A549 (cell line): ENCODE measurements at places on chromosomes 7 and 10.

GRCh38 chr7:139916717-139917395, 87.8 kb downstream of the TBXAS1 start:
- no peak for DNase-seq

GRCh38 chr10:114470956-114471905, 66.9 kb upstream of the AFAP1L2 start:
- peak; percentile 73 for DNase-seq

GRCh38 chr7:87154166-87154565, 1.9 kb downstream of the DMTF1 start:
- DNase-seq: no peak

GRCh38 chr7:38903057-38903456, 5.9 kb downstream of the VPS41 start:
- no peak for DNase-seq

DNA sequence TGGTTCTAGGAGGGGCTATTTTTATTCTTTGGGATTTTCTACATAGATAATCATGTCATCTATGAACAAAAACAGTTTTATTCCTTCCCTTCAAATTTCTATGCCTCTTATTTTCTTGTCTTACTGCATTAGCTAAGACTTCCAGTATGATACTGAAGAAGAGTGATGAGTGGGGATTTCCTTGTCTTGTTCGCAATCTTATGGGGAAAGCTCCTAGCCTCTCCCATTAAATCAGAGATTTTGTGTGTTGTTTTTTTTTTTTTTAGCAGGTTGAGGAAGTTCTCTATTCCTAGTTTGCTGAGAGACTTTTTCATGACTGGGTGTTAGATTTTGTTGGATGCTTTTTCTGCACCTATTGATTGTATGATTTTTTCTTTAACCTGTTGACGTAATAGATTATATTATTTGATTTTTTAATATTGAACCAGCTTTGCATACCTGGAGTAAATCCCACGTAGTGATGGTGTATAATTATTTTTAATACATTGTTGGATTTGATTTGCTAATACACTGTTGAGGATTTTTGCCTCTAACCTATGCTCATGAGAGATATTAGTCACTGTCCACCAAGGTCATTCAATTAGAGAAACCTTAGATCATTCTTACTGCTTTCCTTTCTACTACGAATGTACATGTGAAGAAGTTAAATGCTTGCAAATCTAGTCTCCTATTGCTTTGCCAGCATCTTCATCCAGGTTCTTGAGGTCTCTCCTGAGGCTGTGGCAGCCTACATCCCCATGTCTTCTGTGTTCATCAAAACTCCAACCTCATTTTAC, 6.5 kb downstream of the ATP5F1C start:
- no peak for DNase-seq

- DNase-seq: no peak
Measured at GRCh38 chr7:142760071-142760642, 10.6 kb upstream of the PRSS2 start.

DNA sequence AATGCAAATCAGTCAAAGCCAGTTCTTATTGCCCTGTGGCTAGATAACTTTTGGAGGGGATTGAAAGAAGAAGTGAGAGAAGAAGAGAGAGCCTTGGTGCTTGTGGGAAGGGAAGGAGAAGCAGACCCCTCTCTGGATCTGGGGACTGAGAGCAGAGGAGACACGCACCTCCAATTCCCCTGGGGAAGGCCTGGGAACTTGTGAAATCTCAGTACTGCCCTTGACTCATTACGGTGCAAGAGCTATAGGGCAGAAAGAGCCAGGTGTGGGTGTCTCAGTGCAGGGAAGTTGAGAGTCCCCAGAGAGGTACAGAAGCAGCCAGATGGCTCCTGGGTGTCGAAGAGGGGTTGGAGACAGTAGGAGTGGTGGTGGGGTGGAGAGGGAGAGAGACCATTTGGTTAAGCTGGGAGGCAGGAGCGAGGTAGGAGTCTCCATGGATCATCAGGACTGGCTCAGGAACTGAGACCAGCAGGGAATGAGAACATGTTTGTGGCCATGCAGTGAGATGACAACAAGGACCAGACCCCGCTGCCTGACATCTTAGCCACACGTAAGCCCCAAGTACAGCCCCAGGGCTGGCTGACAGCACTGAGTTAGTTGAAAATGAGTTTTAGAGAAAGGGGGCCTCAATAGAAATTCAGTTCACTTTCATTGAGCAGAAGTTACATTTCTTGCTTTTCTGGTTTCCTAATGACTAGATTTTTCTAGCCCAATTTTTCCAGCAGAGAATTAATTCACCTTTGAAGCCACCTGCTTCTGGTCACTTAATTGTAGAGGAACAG, 238.2 kb downstream of the BUB3 start:
- DNase-seq: no peak

- DNase-seq: peak; percentile 100
Measured at GRCh38 chr7:101882595-101883564, 65.5 kb downstream of the CUX1 start.

GRCh38 chr10:122361046-122361445, 13.5 kb upstream of the PLEKHA1 start:
- DNase-seq: no peak

DNA sequence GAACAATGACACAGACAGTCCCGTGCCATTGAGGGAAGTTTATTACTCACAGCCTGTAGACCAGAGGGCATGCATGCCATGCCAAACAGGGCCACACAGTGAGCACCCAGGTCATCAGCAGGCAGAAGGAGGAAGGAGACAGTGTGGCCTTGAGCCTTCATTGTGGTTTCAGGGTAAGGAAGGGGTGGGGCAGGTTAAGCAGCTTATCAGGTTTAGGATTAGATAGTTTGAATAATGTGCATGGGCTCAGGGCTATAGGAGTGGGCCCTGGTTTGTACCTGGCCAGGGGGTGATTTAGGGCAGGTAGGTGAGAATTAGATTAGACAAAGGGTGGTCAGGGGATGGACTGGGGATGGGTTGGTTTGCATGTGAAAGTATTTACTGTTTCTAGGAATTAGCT, 67.9 kb downstream of the ADCY1 start:
- no peak for DNase-seq

- DNase-seq: no peak
Measured at GRCh38 chr7:46719616-46720015, 798.5 kb upstream of the IGFBP3 start.

DNA sequence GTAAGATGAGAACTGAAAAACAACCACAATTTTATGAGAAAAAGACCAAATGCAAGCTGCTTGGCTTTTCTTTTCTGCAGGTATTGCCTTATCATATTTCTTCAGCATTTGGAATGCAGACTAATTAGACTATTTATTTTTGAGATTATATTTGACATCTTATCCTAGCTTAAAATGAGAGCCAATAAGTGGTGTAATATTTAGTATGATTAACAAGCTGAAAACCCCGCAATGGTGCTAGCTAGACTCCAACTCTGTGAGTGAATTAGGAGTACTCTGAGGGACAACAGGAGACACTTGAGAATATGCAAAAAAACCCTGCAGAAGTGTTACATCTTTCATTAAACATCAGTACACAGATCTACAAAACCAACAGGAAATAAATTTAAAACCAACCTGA, 180.3 kb upstream of the MEOX2 start:
- no peak for DNase-seq

GRCh38 chr10:100655326-100655759, 90.0 kb upstream of the PAX2 start:
- no peak for DNase-seq

- DNase-seq: no peak
Measured at GRCh38 chr7:101201695-101202602, 1.1 kb upstream of the MOGAT3 start.

GRCh38 chr10:116053910-116054309, 219.1 kb downstream of the GFRA1 start:
- no peak for DNase-seq

DNA sequence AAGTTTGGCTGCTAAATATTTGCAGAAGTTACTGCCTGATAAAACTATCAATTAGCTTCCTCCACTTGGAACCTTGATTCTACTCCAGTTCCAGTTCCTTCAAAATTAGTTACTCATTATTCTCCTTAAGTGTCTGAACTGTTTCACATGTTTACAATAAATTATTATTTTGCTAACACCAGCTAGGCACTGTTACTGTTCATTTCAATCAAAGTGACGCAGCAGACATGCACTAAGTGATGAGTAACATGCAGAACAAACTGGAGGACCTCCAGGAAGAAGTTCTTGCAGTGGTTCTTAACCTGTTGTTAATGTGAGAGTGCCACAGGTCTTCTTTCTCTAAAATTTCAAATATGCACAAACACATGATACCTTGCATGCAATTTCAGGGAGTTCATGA, 491.8 kb upstream of the SEMA3A start:
- no peak for DNase-seq

DNA sequence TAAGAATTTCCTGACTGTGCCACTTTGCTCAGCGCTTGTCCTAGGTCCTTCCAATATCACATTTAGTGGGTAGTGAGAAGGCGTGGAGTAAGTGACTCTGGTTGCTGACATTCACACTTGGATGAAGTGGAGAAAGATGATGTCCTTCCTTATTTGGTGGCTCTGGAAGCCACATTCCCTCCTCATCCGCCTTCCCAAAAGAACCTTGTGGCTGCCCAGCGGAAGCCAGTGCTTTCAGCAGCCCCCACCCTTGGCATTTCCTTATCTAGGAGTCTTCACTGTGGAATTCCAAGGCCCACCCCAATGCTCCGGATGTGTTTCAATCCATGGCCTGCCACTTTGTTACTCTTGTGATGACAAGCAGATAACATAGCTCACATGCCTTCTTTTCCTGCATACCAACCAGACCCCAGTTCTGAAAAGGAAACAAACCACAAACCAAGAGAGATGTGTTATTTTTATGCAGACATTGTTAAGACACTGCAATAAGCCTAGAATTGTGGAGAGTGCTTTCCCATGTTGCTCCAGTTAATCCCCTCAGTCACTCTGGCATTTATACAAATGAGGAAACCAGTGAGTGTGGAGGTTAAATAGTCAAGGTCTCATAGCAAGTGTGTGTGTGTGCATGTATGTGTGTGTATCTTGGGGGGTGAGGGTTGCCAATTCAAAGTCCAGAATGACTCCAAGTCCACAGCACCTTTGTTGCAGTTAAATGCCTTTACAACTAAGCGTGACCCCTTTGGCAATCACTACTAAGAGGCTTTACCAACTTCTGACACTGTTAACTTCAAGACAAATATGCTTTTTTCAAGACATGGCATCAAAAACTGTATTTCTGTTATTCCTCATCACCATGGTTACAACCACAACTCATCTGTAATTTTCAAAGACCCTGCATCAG, 10.3 kb upstream of the ANKRD1 start:
- DNase-seq: peak; percentile 54

DNA sequence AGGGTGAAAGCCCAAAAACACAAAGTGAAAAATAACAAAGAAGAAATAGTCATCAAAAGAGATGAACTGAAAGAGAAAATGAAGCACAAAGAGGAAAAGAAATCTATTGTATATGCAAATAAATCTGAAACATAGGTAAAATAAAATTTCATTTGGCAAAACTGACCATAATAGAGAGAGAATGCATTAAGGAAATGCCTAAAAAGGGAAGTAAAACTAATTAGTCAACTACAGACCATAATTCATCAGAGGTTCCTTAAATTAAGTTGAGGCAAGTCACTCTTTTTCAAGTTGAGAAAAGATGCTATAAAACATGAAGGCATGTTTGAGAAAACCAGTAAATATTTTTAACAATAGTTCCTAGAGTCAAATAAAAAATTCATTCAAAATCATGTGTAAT, 233.3 kb downstream of the LRRN3 start:
- DNase-seq: no peak

GRCh38 chr10:111297351-111297848, 220.6 kb downstream of the ADRA2A start:
- DNase-seq: no peak

DNA sequence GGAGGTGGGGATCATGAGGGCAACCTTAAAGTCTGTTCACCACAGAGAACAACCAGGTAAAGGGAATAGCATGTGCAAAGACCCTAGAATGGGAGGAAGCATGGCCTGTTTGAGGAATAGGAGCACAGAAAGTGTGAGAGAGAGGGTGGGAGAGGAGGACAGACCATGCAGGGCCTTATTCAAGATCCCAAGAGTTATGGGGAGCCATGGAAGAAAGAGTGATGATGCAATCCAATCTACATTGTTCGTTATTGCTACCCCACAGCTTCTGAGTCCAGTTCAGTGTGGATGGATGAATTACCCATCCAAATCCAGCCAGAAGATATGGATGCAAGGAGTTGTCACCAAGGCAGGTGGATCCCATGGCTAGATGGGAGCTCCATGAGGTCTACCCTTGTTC, 7.8 kb upstream of the EIF4EBP2 start:
- no peak for DNase-seq

GRCh38 chr10:2509081-2509531, 558.2 kb upstream of the PFKP start:
- DNase-seq: no peak

DNA sequence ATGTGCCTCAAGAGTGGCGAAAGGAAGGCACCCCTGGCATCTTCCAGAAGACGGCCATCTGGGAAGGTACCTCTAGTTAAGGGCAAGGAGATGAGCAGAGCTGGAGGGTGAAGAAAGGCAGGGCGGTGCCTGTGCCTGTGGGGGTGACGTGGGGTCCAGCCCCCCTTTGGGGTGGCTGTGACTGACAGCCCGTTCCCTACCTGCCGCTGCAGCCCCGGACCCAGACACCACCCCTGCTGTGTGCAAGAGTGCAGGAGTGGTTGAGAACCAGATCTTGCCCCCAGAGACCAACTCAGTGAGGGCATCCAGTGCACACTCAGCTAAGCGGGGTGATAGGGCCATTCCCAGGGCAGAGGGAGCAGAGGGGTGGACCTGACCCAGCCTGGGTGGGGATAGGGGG, 4.3 kb upstream of the MUC17 start:
- no peak for DNase-seq

DNA sequence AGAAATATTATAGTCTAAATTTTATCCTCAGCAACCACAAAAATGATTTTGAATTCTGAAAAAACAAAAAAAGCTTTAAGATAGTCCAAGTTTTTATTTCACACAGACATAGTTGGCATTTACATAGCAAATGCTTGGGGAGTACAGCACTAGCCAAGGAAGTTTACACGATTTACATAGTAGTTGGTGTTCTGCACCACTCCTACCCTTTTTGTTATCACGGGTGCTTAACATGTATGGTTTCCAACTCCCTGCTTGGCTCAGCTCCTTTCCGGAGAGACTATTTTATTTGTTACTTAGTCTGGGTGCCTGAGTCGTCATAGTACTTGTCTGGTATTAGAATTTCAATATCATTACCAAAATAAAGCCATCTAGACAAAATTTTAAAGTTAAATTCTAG, 8.8 kb upstream of the GHRHR start:
- DNase-seq: no peak

GRCh38 chr10:129899276-129900130, 64.6 kb downstream of the EBF3 start:
- DNase-seq: no peak

DNA sequence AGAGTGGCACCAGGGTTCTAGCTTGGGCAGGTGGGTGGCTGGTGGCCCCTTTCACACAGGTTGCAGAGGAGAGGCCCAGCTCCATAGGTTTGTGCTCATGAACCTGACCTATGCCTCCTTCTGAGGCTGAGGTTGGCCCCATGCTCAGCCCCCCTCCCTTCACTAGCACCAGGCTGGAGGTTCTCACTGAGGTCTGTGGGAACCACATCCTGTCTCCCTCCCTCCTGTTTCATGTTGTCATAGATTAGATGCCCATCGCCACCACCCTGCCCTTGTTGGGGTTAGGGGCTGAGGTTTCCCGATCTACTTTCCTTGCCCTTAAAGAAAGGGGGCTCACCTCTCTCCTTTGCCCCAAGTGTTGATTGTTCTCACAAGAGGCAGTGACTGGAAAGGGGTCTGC, 14.7 kb downstream of the NEUROG3 start:
- DNase-seq: no peak
